Left renal pelvis (tissue), 4 donors: ENCODE measurements at places on chromosomes 2 and 18.

GRCh38 chr2:168255103-168255502 is 7.7 kb upstream of the STK39 start:
- no peak for DNase-seq

DNA sequence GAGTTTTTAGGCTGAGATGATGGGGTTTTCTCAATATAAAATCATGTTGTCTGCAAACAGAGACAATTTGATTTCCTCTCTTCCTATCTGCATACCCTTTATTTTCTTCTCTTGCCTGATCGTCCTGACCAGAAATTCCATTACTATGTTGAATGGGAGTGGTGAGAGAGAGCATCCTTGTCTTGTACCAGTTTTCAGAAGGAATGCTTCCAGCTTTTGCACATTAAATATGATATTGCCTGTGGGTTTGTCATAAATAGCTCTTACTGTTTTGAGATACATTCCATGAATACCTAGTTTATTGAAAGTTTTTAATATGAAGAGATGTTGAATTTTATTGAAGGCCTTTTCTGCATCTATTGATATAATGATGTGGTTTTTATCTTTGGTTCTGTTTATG is 181.8 kb downstream of the GBX2 start:
- DNase-seq, result no peak

- DNase-seq, result no peak
These were observed 729.8 kb upstream of the SOX11 start for GRCh38 chr2:4962419-4962818.

GRCh38 chr2:44392338-44392943 is 30.7 kb downstream of the CAMKMT start:
- DNase-seq, result no peak

GRCh38 chr2:135546436-135546835 is 15.2 kb downstream of the R3HDM1 start:
- DNase-seq, result no peak

DNA sequence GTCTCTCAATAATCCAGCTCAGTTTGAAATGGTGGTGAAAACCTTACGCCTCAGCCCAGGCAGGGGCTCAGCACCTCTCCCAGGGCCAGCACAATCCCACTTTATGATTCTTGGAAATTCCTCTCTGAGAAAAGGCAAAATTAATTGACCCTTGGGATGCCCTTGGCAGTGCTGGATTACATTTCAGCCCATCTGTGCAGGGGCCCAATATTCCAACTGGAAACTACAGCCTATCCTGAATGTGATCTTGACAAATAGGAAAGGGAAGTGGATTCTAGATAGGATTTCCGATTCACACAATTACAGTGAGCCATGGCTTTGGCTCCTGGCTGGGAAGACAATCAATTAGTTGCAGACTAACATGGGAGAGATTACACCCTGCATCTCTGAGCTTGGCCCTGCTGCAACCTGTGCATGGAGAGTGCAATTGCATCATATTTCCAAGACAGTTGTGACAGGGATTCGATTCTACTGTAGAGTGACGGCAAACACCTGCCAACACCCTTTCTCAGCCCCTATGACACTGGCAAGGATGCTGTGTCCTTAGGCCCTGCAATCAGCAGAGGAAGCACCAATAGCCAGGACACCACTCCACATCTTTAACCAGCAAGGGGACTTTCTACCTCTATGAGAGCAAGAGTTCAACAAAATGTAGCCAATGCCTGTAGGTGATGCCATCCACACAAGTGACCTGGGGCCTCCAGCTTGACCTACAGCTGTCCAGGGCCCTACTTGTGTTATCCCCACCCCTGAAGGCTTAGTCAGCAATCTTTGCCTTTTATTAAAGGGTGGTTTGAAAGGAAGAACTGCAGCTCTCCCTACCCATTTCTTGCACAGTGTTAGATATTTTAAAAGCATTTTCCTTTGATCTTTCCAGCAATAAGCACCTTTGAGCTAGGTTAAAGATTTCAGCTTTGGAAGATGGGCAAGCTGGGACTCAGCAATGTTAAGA is 187.2 kb upstream of the HS6ST1 start:
- DNase-seq, result no peak

DNA sequence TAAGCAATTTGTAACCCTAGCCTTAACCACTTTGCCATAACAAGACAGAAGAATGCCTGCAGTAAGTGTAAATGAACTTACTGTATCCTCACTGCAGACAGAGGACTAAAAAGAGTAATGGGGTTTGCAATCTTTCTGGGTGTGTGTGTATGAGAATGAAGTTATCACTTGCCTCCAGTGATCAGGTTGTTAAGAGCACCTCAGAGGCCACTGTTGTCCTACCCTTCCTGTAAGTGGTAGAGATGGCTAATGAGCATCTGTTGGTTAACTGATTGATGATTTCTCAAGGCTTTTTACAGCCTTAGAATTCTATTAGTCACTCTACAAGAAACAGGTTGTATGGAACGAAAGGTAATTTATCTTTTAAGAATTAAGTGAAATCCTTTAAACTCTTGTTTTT is 27.6 kb upstream of the GTF2A1L start:
- no peak for DNase-seq

- DNase-seq, result no peak
These were observed 385.1 kb upstream of the DSEL start for GRCh38 chr18:67901573-67901972.

- no peak for DNase-seq
These were observed 4.2 kb downstream of the STAMBP start for GRCh38 chr2:73832930-73833329.

DNA sequence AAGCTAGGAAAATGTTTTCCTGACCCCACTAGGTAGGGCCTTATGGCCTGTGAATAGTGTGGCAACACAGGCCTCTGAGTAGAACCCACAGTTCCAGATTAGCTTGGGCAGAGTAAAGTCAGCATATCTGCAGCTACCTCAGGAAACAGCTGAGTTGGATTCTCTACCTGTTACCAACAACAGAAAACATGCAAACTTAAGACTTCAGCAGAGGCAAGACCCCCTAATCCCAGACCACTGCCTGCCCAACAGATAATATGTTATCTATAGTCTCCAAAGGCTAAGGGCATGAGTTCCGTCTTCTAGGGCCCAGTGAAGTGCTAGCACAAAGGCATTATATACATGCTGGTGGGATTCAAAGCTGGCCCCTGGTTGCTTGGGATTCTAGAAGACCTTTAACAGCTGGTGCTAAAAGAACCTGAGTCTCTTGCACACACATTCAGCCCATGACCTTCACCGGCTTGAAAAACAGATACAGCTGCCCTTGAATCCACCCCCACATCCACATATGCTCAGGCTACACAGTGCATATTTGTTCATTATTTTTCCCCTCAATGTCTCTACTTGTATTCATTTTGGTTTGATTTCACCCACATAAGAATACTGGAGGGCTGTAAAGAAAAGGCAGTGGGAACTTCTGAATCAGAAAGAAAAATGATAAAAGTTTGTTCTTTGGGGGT is 13.5 kb upstream of the UBXN4 start:
- no peak for DNase-seq

- no peak for DNase-seq
These were observed 126.2 kb upstream of the TMEM200C start for GRCh38 chr18:6021306-6022073.

DNA sequence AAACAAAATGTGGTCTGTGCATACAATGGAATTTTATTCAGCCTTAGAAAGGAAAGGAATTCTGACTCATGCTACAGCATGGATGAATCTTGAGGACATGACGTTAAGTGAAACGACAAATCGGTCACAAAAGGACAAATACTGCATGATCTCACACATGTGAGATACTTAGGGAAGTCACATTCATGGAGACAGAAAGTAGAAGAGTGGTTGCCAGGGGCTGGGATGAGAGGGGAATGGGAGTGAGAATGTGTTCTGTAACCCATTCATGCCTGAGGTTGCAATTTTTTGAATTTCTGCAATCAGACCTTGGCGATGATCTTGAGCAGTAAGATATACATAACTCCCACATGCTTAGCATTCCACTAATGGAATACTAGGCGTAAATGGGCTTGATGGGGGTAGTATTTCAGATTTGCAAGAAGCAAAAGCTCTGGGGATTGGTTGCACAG is 22.0 kb downstream of the FHL2 start:
- DNase-seq, result no peak

DNA sequence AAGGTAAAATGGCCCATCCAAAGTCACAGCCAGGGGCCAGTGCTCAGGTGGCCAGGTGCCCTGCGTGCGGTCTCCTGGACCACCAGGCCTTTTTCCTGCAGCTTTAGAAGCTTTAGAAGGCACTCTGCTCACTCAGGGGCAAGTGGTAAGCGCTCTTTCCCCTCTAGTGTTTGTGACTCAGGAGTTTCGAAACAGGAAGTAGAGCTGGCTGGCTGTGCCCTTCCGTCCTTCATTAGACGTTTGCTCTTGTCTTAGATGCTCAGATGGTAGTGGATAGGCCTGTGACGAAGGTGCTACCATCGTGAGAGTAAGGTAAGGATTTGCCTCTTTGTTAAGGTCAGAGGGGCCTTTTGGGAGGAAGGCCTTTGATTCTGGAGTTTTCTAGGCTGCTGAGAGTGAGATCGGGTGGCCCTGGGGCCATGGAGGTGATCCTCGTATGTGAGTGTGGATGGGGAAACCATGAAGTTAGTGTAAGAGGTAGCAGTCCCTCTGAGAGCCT is at the start of gene CASP8:
CASP8 (plus strand) TSS at position 235 of the 499 bp plus-strand sequence. CDS start 5,951 bp downstream, outside the sequence.
- DNase-seq, result no peak

GRCh38 chr18:23135550-23136325 is 453 bp downstream of the CABLES1 start:
- DNase-seq, result no peak

GRCh38 chr2:26618611-26619010 is 22.6 kb downstream of the CIB4 start:
- DNase-seq, result no peak

GRCh38 chr2:56169521-56169920 is 14.3 kb upstream of the CCDC85A start:
- DNase-seq, result no peak

- no peak for DNase-seq
These were observed 244.7 kb downstream of the CTNNA2 start for GRCh38 chr2:79757526-79757925.

GRCh38 chr2:23591111-23591510 is 206.1 kb downstream of the KLHL29 start:
- DNase-seq, result no peak

- no peak for DNase-seq
These were observed 139.4 kb upstream of the GPC1 start for GRCh38 chr2:240296104-240296406.

- DNase-seq, result no peak
These were observed 215.8 kb upstream of the ACVR2A start for GRCh38 chr2:147628971-147629421.

DNA sequence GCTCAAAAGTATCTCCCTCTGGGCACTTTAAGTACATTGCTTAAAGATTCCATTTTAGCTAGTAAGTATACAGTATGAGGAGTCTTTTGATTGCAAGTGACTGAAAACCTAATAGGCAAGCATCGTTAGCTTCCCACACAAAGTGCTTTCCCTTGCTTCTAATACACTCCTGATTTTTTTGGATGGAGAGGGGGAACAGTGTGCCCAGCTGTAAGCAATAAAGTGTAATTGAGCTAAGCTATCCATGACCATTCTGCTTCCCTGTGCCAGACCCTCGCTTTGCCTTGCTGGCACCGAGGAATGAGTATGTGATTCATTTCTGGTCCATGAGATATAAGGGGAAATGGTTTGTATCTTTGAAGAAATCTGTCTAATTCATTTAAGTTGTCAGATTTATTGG is 3.8 kb upstream of the ZNF24 start:
- DNase-seq, result no peak

- no peak for DNase-seq
These were observed 1009.4 kb upstream of the CELF4 start for GRCh38 chr18:38575023-38575422.

GRCh38 chr2:176997074-176997791 is 215.4 kb upstream of the HNRNPA3 start:
- DNase-seq, result no peak

GRCh38 chr2:127859712-127860085 is 1.7 kb upstream of the POLR2D start:
- DNase-seq, result no peak

DNA sequence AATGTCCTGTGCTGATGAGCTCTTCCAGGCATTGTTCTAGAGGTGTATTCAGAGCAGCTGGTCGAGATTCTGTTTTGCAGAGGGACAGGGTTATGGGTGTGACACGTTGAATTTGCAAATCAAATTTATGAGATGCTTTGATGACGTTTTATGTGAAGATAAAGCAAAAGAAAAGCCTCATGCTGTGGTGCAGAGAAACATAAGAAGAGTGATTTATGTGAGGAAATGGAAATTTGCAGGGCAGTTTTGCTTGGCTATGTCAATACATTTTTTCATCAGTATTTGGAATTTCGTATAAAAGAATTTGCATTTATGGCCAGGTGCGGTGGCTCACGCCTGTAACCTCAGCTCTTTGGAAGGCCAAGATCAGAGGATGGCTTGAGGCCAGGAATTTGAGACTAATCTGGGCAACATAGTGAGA is 36.4 kb downstream of the TSN start:
- DNase-seq, result no peak

DNA sequence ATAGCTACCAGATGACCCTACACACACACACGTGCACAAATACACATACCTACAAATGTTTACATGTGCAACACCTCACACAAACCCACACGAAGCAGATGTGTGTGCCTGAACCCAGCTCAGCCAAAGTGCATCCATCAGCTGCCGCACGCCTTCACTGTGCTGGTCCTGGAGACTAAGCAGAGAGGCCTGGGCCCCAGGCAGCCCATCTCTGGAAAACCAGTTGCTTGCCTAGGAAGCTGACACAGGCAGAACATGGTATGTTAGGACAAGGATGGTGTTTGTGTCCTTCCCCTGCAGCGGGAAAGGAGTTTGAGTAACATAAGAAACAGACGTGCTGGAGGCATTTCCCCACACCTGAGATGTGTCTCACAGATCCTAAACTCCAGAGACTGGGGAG is 86.7 kb downstream of the SEPTIN10 start:
- DNase-seq, result no peak

DNA sequence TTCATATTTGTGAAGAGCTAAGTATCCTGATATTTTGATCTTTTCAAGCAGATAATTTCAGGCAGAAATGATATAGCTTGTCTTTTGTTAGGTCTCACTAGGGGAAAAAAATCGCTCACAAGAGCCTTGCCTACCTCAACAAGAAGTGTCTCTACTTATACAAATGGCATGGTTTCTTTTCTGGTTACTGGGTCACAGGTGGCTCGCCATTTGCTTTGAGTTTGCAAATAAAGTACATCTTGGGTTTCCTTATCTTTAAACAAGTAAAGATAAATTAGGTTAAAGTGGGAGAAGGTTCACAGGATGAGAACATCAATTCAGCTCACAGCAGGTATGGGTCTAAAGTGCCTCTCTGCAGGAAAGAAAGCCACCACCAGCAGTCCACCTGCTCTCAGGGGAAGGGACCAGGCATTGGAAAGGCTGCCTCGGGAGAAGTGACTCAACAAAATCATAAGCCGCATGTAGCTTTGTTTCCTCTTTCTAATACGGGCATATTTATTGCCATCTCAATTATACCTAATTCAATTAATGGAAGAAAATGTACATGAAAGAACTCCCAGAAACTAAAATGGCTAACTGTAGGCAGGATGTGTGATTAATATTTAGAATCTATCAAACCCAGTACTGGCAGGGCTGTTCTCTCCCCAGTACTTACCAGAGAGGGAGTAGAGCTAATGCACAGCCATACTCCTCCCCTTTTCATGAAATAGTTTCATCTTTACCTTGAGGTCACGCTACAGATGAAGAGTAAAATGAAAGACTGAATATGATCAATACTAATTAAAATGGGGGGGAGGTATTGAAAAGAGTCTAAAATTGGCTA is 28.3 kb downstream of the CDC42EP3 start:
- no peak for DNase-seq
